ENCODE measurements at places on chromosomes 4 and X.

- DNase-seq = no peak
These were observed 1860.5 kb upstream of the ADGRL3 start for GRCh38 chr4:59339631-59340030.

- DNase-seq = no peak
These were observed 12.7 kb upstream of the CD38 start for GRCh38 chr4:15765391-15765790.

DNA sequence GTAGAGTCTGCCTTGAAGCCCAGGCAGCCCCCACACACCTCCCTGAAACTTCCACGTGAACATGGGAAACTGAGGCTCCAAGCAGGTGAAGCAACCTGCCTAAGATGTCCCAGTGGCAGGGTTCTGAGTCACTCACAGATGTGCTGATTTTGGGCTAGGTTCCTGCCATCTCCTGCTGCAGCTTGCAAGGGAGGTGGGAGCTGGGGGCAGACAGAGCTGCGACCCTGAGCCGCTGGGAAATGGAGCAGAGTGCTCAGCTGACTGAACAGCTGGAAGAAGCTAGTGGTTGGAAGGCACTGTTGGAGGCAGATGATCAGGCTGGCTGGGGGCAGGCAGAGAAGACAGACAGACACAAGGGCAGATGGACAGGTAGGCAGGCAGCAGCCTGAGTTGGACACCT is 3.6 kb upstream of the FATE1 start:
- DNase-seq = no peak

GRCh38 chr4:52106660-52107059 is 55.6 kb downstream of the SPATA18 start:
- no peak for DNase-seq

DNA sequence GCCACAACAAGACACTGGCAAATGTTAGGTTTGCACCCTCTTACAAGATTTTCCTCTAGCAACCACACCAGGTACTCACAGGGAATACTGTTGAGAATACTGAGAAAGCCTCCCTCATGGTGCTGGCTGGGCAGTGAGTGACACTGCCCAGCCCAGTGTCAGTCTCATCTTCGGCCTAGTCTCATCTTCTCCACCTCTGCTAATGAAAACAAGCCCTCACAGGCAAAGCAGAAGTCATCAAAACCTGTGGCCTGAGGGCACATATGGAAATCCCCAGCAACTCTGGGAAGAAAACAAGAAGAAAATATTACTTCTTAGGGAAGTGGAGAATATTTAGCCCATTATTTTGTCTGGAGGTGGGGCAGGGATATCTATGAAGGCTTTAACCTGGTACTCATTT is 7.9 kb upstream of the ADAM29 start:
- no peak for DNase-seq

DNA sequence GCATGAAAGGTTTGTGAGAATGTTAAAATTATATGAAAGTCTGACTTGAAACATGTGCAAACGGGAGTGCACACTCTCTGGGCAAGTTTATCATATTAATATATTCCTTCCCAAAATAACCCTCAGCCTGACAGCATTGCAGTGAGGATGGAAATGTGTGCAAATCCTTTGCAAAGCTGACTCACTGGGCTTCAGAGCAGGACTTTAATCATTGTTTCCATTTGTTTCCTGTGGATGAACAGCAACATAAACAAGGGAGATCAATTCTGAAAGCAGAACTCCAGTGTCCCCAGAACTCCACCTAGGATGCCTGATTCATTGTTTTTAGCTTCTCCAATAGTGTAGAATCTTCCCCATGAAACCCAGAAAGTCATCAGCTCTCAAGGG is 32.9 kb downstream of the SLC2A9 start:
- DNase-seq = no peak

DNA sequence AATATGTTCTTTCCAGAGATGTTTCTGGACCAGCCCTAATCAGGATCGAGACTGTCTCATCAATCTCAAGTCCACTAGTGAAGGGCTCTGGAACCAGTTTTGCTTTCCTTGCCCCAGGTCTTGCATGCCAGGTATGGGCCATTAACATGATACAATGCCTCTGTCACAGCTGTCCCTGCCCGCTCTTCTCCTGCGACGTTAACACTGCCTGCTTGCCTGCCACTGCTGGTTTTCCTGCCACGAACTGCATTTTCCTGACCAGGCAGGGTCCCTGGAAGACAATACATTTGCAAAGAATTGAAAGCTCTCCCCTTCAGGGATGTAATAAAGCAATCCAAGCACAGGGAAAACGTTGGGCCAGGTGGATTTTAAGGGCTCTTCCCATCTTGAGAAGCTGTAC is 200.3 kb downstream of the MID1 start:
- no peak for DNase-seq

DNA sequence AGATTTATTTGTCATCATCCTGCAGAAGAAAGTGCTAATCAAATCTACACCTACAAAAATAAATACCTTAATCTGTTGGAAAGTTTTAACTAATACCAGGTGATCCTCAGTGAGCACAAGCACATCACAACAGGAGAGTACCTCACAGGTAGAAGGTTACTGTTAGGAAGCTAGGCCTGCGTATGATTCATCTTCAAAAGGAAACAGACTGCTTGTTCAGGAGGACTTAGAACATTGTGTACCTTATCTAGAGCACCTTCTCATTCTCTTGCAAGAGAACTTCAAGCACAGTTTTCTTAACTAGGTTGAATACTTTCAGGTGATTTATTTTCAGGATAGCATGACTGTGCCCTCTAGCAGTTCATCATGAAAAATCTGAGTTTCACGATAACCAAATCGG is 54.2 kb downstream of the MND1 start:
- no peak for DNase-seq

- DNase-seq = no peak
These were observed 22.4 kb downstream of the GAB1 start for GRCh38 chr4:143358923-143359643.

- no peak for DNase-seq
These were observed 243.9 kb downstream of the UNC5C start for GRCh38 chr4:95304898-95305297.

DNA sequence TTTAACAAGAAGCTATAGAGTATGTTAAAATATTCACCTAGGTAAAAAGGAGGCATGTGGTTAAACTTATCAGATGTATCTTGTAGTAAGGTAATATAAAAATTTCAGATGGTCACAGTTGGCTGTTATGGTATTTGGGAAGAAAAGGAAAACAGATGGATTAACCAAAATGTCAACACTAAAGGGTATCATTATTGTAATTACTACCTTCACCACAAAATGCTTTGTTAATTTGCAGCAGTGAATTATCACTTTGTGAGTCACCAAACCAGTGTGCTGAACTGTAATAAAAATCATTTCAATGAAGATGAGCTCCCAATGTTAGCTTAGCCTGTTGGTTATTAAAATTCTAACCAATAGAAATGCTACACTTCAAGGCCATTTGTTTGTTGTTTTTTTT is 233.9 kb downstream of the RPA4 start:
- DNase-seq = no peak

- no peak for DNase-seq
These were observed 12.7 kb downstream of the ART3 start for GRCh38 chr4:76087007-76087769.

DNA sequence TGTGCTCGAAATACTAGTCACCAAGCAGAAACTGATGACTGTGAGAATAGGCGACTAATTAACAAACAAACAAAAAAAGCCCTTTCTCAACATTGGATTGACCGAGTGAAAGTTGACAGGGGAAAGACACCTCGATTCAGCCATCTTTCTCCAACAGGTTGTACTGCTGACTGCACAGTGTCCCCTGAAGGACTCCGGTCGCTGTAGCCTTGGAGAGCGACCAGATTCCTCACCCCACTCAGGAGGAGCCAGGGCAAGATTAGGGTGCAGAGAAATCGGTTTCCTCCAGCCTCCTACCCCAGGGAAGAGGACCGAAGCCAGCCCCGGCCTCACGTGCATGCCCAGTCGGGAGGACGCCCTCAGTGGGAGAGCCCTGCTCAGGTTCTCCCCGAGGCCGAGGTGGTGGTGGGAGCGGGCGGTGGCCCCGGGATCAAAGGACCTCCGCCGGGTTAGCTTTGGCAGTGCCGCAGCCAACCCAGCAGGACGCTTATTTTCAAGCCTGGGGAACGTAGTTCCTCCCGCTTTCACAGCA is 1.1 kb upstream of the RAP1GDS1 start:
- DNase-seq = no peak

DNA sequence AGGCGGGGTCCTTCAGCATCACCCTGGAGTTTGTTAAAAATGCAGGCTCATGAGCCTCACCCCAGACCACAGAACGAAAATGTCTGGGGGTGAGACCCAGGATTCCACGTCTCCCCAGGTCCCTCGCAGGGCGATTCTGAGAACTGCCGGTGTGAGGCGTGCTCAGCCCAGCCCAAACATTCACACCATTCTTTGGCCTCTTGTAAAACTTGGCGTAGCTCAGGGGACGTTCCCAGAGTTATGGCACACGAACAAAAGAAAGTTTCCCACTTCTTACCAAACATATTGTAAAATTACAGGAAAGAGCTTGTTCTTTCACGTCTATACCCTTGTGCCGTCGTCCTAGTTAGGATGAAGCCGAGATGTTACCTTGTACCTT is 12.9 kb downstream of the CD99 start:
- no peak for DNase-seq

GRCh38 chrX:121987163-121987562 is 939.8 kb downstream of the GLUD2 start:
- no peak for DNase-seq

GRCh38 chr4:44070843-44071242 is 377.8 kb downstream of the KCTD8 start:
- DNase-seq = no peak

DNA sequence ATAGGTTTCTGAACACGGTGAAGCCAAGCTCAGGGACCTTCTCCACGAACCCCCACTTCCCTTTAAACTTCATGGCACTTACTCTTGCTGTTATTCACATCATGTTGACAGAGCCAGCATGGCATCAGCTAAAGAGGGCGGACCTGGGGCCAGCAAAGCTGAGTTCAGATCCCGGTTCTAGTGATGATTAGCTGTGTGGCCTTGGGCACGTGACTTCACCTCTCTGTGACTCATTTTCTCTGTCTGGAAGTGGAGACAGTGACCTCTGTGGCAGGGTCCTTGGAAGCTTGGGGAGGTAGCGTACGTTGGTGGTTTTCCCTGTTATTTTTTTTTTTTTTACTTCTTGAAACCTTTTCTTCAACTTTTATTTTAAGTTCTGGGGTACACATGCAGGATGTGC is 13.4 kb downstream of the EVC start:
- DNase-seq = no peak

Data from stimulated activated CD8-positive, alpha-beta memory T cell treated with anti-CD3 and anti-CD28 coated beads, Interleukin-7, amount 100 ng/mL, for 4 hours (primary cell).